ENCODE measurements at places on chromosomes 6 and 20.

DNA sequence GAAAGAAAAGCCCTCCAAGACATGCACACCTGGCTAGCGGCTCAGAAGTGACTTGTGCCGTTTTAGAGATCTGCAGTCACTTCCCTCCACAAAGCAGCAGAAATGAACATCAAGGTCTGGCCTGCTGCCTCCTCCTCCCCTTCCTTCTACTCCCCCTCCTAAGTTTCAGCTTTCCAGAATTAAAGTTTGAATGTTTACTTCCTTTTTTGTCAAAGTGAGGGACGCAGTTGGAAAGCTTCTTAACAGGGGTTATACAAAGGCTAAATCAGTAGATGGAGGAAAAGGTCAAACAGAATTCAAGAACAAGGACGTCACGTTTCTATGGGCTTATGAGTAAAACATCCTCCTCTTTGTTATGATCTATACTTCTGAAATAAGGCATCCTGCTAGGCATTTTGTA is 227.7 kb downstream of the SLC35F1 start:
- no peak for DNase-seq

DNA sequence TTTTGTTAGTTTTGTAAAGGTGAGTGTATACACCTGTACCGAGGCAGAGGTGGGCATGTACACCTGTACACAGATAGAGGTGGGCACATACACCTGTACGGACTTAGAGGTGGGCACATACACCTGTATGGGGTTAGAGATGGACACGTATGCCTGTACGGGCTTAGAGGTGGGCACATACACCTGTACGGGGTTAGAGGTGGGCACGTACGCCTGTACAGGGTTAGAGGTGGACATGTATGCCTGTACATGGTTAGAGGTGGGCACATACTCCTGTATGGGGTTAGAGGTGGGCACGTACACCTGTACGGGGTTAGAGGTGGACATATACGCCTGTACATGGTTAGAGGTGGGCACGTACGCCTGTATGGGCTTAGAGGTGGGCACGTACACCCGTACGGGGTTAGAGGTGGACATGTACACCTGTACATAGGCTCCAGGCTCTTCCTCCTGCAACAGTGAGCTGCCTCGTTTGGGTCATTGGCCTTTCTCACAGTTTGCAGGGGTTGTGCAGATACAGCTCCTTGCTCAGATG is 63.7 kb downstream of the PHACTR3 start:
- DNase-seq, result no peak

- DNase-seq, result no peak
Observed at GRCh38 chr6:127938701-127939100, 37.8 kb upstream of the THEMIS start.

DNA sequence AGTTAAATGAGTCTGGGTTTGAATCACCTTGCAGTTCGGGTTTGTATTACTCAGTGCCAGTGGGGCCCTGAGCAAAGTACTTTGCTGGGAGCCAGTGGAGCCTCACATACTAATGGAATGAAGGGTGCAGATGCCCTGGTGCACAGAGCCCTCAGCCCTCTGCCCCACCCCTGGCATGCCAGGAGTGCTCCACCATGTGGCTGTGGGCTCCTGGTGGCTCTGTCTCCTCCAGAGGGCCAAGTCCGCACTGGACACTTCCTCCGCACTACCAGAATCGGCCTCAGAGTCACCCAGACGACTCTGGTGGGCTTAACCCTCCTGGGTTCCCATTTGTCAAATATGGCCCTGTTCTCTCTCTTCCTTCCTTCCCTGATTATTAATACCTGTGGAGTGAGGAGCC is 94.0 kb downstream of the STK35 start:
- DNase-seq, result peak; percentile 14

DNA sequence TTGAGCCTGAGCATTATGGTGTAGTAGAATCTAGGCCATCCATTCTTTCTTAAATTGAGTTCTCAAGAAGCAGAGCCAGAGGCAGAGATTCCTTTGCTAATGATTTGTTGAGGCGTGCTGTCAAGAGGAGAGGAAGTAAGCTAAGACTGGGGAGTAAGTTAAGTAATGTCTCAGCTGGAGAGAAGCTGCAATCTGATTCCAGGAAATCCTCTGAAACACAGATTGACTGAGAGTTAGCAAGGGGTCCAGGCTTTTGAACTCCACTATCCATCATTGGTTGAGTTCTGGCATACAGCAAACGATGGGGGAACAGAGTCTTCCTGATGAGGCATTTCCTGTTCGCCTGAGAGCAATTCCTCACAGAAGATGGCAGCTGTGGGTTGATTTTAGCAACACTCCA is 207.4 kb upstream of the RAB32 start:
- no peak for DNase-seq

DNA sequence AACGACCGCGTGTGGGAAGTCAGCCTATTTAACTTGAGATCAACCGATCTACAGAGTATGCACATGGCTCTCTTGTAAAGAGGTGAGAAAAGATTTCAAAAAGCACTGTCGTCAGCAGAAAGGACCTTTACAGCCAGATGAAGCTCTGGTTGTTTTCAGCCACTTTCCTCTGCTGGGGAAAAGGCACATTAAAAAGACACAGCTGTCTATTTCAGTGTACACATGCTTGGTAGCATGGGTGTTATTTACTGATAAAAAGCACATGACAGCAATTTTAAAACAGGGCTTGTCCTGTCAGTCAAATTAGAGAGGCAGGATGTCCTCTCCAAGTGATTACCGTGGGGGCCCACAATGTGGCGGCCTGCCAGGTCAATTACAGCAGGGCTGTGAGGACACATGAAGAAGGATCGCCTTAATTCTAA is 188.9 kb downstream of the PRKN start:
- DNase-seq, result no peak

Measured in mesothelial cell of epicardium (in vitro differentiated cells).